Activated naive CD4-positive, alpha-beta T cell treated with anti-CD3 and anti-CD28 coated beads, Interleukin-2, amount 50 U/mL, for 16 hours (primary cell): ENCODE measurements at places on chromosomes 3 and 15.

DNA sequence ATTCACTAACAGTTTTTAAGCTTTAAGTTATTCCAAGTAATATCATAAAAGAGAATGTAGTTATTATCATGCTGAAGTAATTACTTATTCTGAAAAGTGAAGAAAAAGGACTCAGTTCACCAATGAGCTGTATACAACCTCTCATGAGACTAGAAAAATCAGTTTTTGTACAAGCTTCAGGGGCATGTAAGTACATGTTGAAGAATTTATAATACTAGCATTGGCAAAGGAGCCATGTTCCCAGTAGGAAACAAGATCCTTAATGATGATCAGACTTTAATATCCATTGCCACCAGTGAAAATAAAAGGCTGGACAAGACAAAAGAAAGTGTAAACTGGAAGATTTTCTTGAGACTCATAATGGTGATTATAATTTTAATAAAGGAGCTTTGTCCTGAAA, 532.8 kb downstream of the PLOD2 start:
- DNase-seq: no peak

DNA sequence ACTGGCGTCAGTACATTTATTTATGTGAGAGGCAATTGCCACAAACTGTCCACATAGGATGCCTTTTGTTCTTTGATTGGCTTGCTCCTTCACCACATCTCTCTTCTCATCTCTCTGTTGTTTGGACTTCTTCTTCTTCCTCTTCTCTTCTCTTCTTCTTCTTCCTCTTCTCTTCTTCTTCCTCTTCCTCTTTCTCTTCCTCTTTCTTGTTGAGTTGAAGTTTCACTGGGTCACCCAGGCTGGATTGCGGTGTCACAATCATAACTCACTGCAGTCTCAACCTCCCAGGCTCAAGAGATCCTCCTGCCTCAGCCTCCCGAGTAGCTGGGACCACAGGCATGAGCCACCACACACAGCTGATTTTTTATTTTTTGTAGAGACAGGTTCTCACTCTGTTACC, 67.7 kb upstream of the GSK3B start:
- no peak for DNase-seq

- DNase-seq: no peak
These were observed 31.1 kb upstream of the ICE2 start for GRCh38 chr15:60510006-60510405.

DNA sequence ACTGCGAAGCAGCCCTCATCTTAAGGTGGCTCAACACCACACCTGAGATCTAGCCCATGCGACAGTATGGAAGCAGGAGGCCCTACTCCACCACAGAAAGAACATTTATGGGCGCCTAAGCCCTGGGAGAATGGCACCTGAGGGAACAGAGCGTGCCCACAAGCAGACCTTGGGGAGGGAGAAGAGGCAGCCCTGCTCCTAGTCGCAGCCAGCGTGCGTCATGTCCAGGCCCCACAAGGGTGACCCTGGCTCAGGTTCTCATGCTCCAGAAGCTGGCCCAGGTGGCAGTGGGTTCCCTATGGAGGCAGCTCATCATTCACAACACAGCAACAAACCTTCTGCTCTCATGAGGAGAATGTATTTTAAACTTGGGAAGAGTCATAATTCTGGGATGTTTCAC, 19.3 kb upstream of the ANPEP start:
- no peak for DNase-seq

GRCh38 chr3:30408105-30408557, 198.3 kb upstream of the TGFBR2 start:
- DNase-seq: no peak

DNA sequence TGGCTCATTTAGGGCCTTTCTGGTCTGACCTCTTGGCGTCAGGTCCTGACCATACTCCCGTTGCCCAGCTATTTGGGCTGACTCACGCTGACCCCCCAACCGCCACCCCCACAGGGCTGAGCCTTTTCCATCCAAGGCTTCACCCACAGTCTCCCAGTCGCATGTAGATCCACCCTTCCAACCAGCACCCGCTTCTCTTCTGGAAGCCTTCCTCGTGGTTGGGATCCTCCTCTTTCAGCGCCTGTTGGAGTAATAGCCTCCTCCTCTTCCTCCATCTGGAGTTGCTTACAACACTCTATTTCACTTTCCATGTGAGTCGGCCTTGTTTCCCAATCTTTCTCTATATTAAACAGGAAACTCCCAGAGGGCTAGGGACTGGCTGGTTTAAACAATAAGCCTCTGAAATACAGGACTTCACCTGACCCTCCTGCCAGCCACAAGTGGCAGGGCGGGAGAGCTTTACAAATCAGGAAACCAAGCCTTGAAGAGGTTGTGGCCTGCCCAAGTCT, 2.1 kb upstream of the ALAS1 start:
- DNase-seq: no peak

GRCh38 chr3:119085070-119085439, 50.4 kb upstream of the IGSF11 start:
- no peak for DNase-seq

DNA sequence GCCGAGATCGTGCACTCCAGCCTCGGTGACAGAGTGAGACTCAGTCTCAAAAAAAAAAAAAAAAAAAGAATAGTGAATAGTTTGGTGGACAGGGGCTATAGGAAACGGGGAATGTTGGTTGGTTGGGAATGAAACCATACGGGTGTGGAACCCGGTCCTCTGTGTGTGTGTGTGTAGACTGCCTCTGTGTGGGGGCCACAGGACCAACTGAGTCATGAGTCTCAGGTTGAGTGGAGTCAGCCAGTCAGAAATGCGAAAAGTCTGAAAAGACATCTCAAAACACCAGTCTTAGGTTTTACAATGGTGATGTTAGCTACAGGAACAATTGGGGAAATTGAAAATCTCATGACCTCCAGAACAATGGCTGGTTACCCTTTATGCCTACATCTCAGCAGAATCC, 44.5 kb downstream of the ZDHHC19 start:
- DNase-seq: no peak

GRCh38 chr3:186782542-186783057, 777 bp upstream of the EIF4A2 start:
- no peak for DNase-seq

DNA sequence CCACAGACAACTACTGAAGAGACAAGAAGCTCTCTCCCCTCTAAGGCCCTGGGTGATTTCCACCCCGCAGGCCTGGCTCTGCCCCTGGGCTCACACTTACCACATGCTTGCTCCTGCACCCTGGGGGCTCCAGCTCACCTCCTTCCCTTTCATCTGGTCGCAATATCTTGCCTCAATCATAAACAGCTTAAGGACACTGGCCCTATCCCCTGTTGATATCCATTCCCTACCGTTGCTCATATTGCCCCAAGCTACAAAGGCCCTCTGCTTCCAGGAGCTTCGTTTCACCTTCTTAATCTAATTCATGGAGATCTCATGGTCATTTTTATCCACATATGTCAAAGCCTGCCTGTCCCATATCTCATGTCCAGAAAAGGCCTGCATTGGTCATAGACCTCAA, 46.0 kb upstream of the TSEN2 start:
- DNase-seq: no peak

DNA sequence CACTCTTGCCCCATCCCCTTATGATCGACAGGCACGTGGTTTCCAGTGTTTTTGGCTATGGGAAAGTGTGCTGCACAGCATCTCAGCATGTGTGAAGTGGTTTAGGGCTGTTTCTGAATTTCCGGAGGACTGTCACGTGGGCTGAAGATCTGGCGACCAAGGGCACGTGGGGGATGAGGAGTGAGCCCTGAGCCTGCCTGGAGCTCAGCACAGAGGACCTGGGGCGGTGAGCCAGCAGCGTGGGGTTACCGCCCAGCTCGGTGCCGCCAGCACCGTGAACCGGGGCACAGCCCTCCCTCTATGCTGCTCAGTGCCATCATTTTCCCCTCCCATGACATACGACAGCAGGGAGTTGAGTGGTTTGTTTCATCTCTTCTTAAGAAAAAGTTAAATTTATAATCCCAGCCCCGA, 150.2 kb downstream of the DNAJB8 start:
- DNase-seq: peak; percentile 47

DNA sequence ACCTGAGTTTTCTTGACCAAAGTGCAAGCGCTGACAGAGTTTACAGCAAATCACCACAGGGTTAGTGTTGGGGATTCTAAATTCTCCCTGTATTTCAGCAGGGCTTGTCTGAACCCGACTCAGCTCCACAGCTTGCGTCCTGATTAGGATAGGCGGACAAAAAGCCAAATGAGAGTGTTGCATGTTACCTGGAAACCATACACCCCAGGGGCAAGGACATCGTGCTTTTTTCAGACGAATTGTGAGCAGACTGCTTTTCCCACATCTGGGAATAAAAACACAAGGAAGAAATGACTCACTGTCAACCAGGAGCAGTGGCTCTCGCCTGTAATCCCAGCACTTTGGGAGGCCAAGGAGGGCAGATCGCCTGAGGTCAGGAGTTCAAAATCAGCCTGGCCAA, 3.0 kb downstream of the DZIP1L start:
- no peak for DNase-seq

GRCh38 chr3:100760377-100760776, 51.1 kb downstream of the TFG start:
- DNase-seq: no peak

DNA sequence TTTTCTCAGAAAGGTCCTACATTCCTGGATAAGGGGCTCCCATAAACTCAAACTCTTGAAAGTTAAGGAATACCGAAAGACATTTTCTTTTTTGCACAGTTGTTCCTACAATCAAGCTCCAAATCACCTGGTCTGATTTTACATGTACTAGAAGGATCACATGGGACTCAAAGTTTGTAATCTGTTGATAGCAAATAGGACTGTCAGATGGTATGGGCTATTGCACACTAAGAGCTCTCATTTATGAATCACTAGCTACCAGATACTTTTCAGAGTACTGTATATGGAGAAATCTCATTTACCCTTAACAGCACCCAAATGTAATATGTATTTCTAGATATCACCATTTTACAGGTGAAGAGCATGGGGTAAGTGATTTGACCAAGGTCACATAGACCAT, 49.5 kb upstream of the CMSS1 start:
- no peak for DNase-seq

DNA sequence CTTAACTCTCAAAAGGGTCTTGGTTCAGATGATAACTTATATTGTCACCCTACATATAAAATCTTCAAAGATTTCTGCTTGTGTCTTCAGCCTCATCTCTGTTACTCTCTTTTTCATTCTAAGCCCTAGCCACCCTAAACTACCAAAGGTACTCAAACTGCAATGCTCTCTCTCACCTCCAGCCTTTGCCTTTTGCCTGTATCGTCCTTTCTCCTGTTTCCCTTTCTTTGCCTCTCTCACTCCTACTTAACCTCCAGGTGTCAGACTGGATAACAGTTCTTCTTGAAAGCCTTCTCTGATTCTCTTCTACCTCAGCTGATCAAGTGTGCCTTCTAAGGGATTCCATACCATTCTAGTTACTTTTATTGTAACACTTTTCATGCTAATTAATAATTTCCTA, 149.8 kb downstream of the SERPINI1 start:
- no peak for DNase-seq

DNA sequence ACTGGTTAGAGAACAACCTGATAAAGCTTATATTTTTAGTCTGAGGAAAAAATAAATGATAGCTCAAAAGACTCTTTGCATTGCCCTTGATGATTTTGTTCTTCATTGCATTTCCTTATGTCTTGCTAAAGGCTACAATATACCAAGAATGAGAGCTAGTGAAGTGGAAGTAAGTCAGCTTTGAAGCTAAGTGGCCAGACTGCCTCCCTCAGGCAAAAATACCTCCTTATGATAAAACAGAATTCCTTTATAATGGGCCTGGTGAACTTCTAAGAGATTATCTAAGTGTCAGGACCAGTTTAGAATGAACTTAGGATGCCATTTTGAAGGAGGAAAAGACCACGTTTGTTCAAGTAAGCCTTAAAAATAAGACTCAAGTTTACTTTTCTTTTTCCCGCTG, 678.4 kb downstream of the ROBO2 start:
- no peak for DNase-seq

- DNase-seq: peak; percentile 22
These were observed at the start of gene FBLN2 for GRCh38 chr3:13548696-13549622. Gene FBLN2, plus strand, starts transcription at chr3:13549125. Its CDS starts 21,231 bp downstream, at chr3:13570356.

GRCh38 chr3:149291178-149291577, 42.3 kb downstream of the TM4SF18 start:
- DNase-seq: no peak

- no peak for DNase-seq
These were observed 112.7 kb downstream of the CHSY1 start for GRCh38 chr15:101138913-101139880.

DNA sequence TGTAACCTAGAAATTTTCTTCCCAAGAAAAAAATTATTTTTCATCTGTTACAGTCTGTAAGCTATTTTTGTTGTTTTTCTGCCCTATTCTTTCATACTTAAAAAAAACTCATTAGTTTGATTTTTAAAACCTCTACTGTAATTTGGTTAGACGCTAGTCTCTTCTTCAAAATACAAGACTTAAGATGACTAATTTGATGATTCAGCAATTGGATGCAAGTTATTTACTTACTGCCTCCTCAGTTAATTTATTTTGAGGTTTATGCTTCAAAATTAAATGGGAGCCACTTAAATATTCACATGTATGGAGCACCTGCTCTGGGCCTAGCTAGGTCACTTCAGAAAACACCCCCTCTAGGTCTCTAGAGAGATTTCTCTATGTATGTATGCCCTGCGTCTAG, 132.4 kb downstream of the IQCH start:
- no peak for DNase-seq
